LoVo (cell line): ENCODE measurements at places on chromosomes 2 and 18.

DNA sequence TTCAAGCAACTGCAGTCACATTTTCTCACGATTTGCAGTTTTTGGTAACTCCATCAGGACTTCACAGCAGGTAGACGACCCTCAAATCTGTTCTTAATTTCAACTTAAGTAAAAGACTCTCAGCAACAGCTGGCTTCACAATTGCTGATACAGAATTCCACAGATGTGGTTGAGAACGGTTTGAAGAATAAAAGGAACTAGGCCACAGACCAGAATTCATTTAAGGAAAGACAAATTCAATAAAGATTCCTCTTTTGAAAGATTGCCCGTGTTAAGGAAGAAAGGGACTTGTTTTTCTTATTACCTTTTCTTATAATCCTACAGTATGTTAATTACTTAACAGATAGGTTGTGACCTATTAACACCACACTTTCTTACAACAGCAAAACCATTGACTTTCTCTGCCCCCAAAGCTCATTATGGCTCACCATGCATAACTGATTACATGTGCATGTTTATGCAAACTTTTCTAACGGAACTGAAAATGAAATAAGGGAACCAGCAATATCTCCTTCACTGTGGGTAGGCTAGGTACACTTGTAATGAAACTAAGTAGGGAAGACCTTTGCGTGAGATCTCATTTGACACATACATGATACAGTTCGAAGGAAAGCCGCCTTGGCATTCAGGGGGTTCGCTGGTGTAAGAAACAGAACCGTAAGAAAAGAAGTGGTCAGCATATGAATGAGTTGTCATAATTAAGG, 4.7 kb upstream of the ZNF516 start:
- DNase-seq, result no peak

GRCh38 chr2:164782323-164782722, 59.3 kb downstream of the COBLL1 start:
- DNase-seq, result no peak

DNA sequence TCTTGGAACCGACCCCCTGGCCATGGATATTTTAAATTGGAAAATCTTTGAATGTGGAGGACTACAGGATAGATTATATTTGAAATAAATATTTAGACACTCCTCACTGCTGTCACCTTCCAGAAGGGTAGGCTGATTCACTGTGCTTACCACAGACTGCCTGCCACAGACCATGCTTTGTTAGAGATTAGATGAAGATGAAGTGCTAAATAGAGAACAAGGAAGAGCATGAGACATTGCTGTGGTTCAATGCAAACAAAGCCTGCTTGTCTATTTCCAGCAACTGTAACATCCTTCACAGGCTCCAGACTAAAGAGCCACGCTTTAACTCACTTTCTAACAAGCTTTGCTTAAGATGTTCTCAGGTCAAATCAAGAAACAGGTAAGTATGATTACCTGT, 81.0 kb upstream of the TMEM17 start:
- DNase-seq, result no peak

DNA sequence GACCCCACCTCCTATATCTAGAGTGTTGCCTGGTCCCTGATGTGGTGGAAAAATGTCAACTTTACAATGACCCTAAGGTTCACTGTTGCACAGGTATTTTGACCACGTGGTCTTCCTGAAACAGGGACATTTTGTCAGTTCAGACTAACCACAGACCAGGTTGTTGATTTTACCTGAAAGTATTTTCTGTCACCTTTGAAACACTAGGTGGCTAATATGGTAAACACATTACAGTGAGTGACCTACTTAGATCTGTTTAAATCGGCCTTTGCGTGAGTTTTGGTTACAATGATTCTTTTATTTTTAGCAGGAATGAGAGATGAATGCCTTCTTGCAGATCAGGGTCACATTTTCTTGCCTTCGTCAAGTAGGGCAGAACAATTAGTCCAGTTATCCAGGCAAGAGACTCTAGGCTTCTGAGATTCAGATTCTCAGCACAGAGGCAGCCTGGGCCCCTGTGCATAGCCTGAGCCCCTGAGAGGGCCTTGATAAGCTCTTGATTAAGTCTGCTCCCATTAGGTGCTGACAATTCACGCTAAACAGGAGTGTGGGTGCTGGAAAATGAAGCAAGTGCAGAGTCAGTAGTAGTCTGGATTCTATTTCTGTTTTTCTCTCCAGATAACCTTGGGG, 226.2 kb downstream of the KCNS3 start:
- DNase-seq, result no peak

DNA sequence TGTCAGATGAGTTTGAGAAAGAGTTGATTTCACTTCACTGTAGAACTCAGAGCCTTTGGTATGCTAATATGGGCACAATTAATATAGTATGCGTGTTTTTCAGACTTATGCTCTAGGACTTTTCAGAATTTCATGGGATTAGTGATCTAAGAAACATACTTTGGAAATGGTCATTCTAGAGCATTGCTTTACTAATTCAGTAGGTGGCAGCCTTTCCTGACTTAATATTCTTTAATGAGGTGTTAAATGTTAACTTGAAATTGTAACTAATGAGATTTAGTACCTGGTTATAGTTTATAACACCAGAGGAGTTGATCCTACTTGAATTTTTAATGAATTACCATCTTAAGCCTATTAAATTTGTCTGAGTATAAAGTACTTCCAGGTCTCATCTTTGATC, 28.4 kb downstream of the ACTR2 start:
- no peak for DNase-seq

- no peak for DNase-seq
Measured at GRCh38 chr2:161124201-161124600, 36.0 kb upstream of the TANK start.

DNA sequence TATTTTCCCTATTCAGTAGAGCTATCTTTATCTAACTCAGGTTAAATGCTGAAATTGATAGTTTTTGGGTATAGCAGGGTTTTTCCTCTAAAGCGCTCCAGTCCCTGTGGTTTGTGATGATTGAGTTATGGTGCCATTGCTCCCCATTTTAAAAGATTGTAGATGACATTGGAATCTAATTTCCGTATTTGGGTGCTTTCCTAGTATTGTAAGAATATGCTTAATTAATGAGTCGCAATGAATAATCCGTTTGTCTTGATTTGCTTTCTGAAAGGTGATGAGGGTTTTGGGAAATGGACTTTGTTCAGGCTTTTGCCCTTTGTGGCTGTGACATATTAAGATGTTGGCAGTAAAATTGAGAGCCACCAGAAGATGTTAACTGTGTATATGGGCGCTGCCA, 3.9 kb downstream of the RPS7 start:
- no peak for DNase-seq

GRCh38 chr2:217555081-217555876, 447.5 kb downstream of the TNS1 start:
- DNase-seq, result no peak

GRCh38 chr2:6449343-6449742, 416.4 kb downstream of the CMPK2 start:
- no peak for DNase-seq

DNA sequence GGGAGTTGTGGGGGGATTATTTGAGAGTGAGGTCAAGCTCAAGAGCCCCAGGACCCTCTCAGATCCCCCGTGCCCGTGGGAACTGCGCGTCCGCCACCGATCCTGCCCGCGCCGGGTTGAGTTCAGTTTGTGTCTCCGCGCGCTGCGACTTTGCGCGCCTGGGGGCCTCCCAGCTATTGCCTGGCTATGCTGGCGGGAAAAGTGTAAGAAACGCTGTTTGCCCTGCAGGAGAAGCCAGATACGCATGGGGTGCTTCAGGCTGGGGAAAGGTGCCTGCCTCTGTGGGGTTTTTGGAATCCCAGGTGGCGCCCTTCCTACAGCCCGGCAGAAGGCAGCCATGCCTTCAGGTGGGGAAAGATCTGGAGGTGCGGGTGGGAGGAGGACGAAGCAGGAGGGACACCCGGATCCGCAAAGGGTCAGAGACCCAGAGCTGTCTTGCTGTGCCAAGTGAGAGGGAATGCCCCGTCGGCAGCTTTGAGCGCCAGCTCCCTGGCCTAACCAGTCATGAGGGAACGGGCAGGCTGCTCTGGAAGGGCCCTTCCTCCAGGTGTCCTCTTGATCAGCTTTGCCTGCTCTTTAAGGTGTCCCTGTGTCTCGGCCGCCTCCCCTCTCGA, 22.5 kb downstream of the TEX44 start:
- DNase-seq, result no peak

DNA sequence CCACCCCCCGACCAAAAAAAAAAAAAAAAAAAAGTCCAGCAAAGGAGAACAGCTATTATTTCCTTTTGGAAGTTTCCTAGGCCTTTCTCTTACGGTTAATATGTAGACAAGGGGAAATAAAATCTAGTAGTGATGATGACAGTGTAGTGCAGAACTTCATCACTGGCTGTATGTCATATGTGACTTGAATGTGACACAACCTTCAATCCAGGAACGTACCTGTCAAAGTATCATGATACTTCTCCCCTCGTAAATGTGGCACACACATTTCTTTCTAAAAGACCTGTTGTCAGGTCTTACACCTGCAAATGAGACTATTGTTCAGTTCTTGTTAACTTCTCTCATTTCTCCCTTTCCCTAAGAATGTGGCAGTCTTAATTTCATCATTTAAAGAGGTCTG, 173.5 kb downstream of the PRPF40A start:
- DNase-seq, result no peak

GRCh38 chr18:76462326-76462694, 32.7 kb downstream of the ZNF516 start:
- DNase-seq, result no peak
